Stimulated activated CD4-positive, alpha-beta T cell treated with anti-CD3 and anti-CD28 coated beads, Interleukin-1b, Interleukin-23, amount 100 ng/mL, for 1 hour (primary cell): ENCODE measurements at places on chromosomes 13 and 19.

DNA sequence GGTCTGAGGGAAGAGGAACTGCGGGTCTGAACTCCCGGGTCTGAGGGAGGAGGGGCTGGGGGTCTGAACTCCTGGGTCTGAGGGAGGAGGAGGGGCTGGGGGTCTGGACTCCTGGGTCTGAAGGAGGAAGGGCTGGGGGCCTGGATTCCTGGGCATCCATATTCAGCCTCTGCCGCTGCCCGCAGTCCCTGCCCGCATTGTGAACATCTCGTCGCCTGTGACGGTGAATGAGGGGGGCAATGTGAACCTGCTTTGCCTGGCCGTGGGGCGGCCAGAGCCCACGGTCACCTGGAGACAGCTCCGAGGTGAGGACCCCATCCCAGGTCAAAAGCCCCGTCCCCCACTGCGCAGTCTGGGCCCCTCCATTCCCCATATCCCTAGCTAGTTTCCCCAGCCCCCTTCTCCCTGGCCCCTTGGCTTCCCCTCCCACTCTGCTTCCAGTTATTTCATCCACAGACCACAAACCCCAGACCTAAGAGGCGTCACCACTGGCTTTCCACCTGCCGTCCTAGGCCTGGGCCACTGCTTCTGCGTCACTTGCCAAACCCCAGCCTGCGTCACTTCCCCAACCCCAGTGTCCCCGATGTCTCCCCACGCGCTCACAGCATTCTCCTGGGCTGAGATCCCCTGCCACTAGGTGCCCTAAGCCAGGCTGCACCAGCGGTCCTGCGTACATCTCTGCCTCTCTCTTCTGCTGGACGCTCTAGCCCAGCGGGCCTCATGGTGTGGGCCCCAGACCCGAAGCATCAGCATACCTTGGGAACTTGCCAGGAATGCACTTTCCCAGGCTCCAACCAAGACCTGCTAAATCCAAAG, 13.9 kb downstream of the IGLON5 start:
- no peak for DNase-seq

- DNase-seq, result no peak
Measured at GRCh38 chr19:35828692-35829301, 16.2 kb upstream of the PRODH2 start.

DNA sequence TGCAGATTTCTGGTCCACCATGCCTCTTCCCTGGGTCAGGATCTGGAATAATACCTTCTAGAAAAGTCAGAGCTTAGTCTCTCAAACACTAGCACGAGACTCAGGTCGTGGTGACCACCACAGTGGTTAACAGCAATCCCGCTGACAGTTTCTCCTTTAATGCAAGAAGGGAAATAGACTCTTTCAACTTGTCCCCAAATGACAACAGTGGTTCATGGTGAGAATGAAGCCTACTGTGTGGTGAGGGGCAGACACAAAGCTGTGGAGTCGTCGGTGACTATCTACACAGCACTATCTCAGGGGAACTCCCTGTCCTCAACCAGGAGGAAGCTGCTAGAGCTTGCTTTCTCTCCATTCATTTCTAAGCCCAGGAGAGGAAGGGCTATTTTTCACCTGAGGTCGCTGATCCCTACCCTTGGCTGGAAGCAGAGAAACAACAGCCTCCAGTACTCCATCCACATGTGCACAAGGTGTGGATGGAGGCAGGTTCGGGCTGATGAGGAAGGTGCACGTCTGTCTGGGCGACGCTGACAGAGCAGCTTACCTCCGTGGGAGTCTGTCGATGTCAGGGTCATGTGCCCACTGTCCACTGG, 72.4 kb downstream of the STK24 start:
- no peak for DNase-seq

DNA sequence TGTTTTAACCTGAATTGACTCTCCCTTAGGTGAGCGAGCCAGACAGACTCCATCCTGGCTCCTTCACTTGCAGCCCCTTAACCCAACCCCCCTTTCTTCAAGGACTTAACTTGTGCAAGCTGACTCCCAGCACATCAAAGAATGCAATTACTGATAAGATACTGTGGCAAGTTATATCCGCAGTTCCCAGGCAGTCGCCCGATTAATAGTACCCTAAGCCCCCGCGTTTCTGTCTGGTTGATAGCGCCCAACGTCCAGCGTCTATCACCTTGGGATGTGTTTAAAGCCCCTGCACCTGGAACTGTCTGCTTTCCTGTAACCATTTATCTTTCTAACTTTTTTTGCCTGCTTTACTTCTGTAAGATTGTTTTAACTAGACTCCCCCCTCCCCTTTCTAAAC, 6.2 kb downstream of the HSD17B14 start:
- no peak for DNase-seq

GRCh38 chr13:103876571-103876970, 810.4 kb upstream of the SLC10A2 start:
- DNase-seq, result no peak

DNA sequence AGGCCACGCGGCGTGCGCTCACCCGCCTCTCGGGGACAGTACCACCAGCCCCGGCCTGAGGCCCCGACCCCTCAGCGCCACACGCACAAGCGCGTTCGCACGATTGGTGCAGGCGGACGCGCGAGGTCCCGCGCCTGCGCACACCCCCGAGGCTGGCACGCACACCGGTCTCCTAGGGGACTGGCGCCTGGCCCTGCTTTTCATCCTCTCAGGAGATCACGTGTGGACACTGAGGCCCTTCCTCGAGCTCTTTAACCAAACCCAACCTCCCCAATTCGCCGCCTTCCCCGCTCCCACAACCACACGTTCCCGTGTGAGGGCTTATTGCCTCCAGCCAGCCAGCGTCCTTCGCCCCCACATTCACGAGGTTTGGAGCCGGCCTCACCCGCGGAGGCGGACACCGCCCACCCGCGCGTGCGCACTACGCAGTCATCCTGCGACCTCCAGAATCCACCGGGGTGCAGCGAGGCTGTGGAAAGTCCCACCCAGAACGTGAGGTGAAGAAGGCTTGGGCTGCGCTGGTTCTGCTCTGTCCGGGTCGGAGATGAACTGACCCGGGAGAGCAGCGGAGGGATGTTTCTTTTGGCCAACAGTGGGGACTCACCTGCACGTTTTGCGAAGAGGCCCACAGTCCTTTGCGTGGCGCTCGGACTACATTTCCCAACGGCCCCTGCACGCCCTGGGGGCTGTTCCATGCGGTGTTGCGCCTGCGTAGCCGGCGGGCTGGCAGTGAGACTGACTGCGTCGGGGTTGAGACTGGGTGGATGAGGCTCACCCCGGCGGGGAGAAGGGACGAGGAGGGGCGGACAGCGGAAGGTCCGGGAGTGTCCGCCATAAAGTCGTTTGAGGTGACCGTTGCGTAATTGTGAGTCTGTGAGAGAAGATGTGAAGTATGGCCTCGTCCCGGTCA, 539 bp upstream of the ZNF667 start:
- DNase-seq, result peak; percentile 30

GRCh38 chr19:35206379-35206778, 22.2 kb downstream of the FAM187B start:
- no peak for DNase-seq

- DNase-seq, result no peak
Measured at GRCh38 chr13:22080832-22081231, 410.0 kb downstream of the FGF9 start.

GRCh38 chr19:44745341-44745831, 3.1 kb upstream of the BCL3 start:
- no peak for DNase-seq

GRCh38 chr19:49338023-49338677, 2.9 kb downstream of the CD37 start:
- DNase-seq, result no peak

- no peak for DNase-seq
Measured at GRCh38 chr13:32045982-32046785, 14.6 kb downstream of the FRY start.

DNA sequence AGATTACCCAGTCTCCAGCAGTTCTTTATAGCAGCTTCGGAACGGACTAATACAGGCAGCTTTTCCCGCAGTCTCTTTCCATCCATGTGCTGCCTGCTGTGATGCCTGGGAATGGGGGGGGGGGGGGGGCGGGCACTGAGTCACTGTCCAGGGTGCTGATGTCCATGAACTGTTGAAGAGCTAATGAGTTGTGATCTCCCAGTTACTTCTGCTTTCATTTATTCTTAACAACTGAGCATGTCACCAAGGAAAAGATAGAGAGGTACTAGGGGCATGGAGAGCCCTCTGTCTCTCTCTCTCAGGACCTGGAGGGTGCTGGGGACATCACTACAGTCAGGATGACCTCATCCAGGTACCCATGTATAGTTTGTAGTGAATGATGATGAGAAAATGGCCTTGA, 20.3 kb upstream of the CEACAM1 start:
- no peak for DNase-seq

- DNase-seq, result no peak
Measured at GRCh38 chr13:97279913-97280312, 57.8 kb downstream of the MBNL2 start.

DNA sequence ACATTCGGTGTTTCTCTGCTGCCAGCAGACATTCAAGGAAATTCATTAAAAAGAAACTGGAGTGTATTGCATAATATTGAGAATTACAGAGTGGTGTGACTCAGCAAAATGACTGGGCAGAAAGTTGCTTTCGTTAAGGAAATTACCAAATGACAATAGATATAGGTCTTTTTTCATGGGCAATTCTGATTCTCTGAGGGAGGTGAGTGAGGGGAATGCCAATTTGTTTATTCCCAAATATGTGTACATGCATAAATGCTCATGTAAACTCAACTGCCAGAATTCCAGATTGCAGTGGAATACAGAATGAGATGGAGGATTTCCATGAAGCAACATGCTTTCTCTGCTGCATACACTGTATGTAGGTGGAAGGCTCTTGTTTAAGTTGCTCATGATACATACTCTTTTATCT, 1730.1 kb downstream of the SLITRK5 start:
- no peak for DNase-seq

- no peak for DNase-seq
Measured at GRCh38 chr13:46088821-46089562, 15.8 kb downstream of the CPB2 start.

DNA sequence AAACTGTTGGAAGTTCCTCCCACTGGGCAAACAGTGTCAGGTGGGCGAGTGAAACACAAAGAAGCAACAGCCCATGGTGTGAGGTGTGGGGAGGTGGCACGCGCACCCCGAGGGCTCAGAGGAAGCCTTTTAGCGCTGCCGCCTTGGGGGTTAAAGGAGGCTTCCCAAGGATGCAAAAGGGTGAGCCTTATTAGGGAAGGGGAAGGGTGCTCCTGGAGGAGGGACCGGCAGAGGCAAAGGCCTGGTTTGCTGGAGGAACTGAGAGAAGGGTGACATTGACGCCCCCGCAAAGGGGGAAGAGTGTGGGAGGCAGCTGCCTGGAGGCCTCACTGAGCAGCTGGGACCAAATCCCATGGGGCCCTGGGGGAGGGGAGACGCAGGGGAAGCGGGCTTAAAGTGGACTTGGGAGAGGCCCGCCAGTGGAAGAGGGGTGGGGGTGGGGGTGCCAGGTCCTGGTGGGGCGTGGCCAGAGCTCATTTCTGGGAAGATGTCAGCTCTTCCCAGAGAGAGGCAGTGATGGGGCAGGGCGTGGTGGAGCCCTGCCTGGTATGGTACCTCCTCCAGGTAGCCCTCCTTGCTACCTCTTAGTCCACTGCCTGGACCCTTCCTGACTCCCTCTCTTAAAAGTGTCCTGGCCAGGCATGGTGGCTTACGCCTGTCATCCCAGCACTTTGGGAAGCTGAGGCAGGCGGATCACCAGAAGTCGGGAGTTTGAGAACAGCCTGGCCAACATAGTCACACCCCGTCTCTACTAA, 12.0 kb upstream of the FCHO1 start:
- DNase-seq, result no peak

GRCh38 chr19:35756377-35757230, at the start of gene HSPB6:
TSS of gene HSPB6 (minus strand) at chr19:35757029. CDS start at chr19:35757008, 21 bp downstream.
- DNase-seq, result no peak

GRCh38 chr19:1312767-1313694, 27.4 kb downstream of the EFNA2 start:
- no peak for DNase-seq

DNA sequence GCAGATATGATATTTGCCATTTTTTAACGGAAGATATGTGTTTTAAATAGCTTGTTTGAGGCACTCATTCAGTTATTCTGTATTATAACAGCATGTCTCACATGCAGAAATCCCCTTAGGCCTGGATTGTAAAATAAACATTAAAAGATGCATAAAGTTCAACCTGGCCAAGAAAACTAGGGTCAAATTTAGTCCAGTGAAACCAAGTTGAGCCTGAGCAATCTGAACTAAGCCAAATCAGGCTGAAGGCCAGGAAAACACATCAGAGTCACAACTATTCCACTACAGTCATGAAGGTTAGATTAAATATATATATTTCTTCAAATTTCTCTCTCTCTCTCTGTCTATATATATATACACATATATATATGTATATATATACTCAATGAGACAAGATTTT, 504.8 kb downstream of the SLITRK1 start:
- DNase-seq, result no peak

DNA sequence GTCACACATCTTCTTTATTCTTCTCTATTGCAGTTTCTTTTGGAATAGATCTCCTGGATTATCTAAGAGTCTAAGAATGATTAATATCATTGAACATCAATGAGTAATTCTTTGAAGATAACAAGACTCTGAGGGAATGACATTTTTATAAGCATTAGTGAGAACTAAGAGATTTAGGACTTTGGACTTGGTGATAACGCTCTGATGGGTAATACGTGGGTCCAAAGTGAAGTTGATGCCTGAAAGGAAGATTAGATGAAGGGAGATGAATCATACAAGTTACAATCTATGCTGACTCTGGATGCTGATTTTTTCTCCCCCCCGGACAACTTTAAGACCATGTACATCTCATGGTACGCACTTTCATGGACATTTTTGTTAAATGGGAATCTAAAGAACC, 364.5 kb downstream of the GPC5 start:
- DNase-seq, result no peak

- no peak for DNase-seq
Measured at GRCh38 chr19:34217952-34218817, 36.2 kb upstream of the GARRE1 start.

- DNase-seq, result no peak
Measured at GRCh38 chr19:52590728-52591127, 20.6 kb downstream of the ZNF701 start.

DNA sequence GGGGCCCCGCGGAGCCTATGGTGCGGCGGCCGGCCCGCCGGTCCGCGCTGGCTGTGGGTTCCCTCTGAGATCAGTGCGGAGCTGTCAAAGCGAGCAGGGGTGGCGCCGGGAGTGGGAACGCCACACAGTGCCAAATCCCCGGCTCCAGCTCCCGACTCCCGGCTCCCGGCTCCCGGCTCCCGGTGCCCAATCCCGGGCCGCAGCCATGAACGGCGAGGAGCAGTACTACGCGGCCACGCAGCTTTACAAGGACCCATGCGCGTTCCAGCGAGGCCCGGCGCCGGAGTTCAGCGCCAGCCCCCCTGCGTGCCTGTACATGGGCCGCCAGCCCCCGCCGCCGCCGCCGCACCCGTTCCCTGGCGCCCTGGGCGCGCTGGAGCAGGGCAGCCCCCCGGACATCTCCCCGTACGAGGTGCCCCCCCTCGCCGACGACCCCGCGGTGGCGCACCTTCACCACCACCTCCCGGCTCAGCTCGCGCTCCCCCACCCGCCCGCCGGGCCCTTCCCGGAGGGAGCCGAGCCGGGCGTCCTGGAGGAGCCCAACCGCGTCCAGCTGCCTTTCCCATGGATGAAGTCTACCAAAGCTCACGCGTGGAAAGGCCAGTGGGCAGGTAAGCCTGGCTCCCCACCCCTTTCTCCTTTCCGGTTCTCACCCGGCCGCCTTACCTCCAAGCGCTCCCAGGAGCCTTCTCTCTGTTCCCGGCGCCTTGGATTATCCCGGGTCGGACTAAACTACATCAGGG, at the start of gene PDX1:
Gene PDX1, plus strand, starts transcription at position 67 of the 743 bp plus-strand sequence. Its CDS starts 139 bp downstream, at position 206.
- DNase-seq, result no peak
